ENCODE measurements at places on chromosomes 7 and 10.

DNA sequence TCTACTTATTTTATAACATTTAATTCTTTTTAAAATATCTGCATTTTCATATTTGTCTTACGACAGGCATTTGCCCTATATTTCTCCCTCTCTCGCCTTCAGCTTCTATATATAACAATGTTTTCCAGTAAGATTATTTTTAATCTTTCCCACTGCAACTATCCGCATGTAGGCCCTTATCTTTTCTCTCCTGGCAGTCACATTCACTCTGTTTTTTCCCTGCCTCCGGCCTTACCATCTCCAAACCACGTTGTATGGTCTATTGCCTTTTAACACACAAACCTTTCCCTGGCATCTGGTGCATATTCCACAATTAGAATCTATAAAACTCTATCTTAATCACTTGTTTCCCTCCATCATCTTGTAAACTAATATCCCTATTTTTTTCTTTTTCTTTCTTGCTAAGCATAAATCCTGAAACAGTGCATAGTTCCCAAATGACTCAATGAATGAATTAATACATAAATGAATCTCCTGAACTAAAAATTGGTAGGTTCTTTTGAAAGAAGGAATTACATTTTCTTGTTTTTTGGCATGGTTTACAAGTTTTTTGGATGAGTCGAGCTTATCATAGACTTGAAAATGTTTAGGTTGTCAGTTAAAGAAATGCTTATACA lies 173.2 kb downstream of the SEMA3A start:
- no peak for DNase-seq

DNA sequence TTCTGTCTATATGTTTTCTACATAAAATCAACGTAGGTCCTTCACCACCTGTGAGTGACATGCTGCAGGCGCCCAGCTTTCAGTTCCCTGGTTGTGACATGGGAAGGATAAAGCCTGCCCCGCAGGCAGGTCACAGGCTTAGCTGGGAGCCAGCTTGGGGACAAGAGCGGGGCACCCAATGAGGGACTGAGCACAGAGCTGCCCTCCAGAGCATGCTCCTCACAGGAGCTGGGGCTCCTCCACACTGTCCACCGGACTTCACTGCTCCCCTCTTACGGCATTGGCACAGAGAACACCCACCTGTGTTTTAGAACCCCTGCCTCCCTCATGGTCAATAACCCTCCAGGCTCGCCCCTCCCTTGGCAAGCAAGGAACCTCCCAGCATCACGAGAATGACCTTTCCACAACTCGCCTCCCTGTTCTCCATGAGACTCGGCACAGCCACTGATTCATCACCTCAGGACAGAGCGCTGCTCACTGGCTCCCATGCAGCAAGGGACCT lies 187.1 kb downstream of the TNS3 start:
- no peak for DNase-seq

DNA sequence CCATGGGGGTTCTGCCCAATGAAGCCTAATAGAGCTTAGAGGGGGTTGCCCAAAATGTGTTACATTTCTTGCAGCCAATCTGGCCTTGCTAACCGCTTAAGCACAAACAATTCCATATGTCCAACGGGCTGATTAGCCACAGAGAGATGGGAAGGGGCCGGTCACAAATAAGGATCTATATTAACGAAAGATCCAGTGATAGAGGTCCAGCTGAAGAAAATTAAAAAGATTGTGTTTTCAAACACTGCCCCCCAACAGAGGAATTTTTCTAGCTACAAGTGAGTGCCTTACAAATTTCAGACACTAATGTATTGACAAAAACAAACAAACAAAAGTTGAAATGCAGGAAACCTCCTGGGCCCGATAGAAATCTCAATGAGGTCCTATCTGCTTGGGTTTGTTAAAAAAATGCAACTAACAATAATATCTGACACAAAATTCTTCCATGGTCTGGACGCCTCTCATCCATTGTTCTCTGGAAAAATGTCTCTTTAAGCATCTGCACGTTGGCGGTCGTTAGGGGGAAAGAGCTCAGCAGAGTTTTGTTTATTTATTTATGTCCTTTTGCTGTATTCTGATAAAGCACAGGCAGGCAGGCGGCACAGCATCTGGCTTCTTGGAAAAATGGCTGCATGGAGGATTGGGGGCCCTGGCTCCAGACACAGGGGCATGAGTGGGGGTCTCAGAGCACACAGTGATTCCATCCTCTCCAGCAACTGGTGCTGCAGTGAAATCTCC lies 402.0 kb downstream of the RPS24 start:
- DNase-seq = no peak

- no peak for DNase-seq
Measured at GRCh38 chr7:137998250-137998649, 3.6 kb downstream of the CREB3L2 start.

GRCh38 chr7:92758796-92759431 lies 77.5 kb downstream of the CDK6 start:
- DNase-seq = no peak
